Activated naive CD8-positive, alpha-beta T cell treated with anti-CD3 and anti-CD28 coated beads, Interleukin-2, amount 10 ng/mL, durations not matched to agents 7 days and 5 days (primary cell): ENCODE measurements at places on chromosomes 5 and 9. TPM values are rescaled to one million over a fixed set of nuclear protein-coding genes. Genes with fewer than 3 reads are reported as not detected.

PROB1 gene
- total RNA-seq, result 4.1 TPM

- no peak overlapping the region for H3K27ac ChIP-seq
- no peaks in the 10 kb centered on the region for H3K4me1 ChIP-seq
- no peaks in the 10 kb centered on the region for H3K27me3 ChIP-seq
- DNase-seq, result no peak
- no peak overlapping the region for H3K4me3 ChIP-seq
Measured at GRCh38 chr9:73845539-73845938, 651.6 kb upstream of the RORB start.

PCDHA10 gene
- total RNA-seq, result not detected

DNA sequence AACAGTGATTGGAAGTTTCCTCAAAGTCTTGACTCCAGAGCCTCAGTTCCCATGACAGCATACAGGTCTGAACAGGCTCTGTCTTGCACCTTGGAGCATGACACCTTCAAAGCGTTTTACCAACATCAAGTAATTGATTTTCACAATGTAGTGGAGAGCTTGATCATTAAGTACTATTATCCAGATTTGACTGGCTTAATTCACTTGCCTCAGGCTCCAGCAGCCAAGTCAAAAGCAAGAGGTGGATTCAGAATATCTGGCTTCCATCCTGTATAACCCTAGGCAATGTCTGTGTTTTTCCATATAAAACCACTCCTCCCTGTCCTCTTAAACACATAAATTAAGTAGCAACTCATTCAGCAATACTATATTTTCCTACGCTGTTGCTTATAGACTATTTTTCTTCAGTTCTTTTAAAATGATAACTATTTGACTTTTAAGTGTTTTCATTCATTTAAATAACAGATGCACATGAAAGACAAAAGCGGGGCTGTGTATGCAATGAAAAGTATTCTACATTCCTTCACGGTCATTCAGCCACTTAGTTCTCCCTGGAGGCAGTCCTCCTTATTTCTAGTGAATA is 150.8 kb upstream of the RANBP3L start:
- no peak overlapping the region for H3K27ac ChIP-seq
- no peak overlapping the region for H3K4me3 ChIP-seq
- H3K36me3 ChIP-seq, result no peaks in the 10 kb centered on the region
- DNase-seq, result no peak
- peaks cover 7% of the 10 kb centered on the region for H3K27me3 ChIP-seq
- H3K4me1 ChIP-seq, result no peaks in the 10 kb centered on the region

GRCh38 chr9:82729141-82729540 is 333.8 kb downstream of the RASEF start:
- no peaks in the 10 kb centered on the region for H3K4me1 ChIP-seq
- no peaks in the 10 kb centered on the region for H3K36me3 ChIP-seq
- no peaks in the 10 kb centered on the region for H3K27me3 ChIP-seq
- no peak overlapping the region for H3K27ac ChIP-seq
- H3K4me3 ChIP-seq, result no peak overlapping the region

- H3K4me1 ChIP-seq, result peaks cover 3% of the 10 kb centered on the region
- no peak overlapping the region for H3K4me3 ChIP-seq
- no peaks in the 10 kb centered on the region for H3K36me3 ChIP-seq
- no peak overlapping the region for H3K27ac ChIP-seq
- H3K27me3 ChIP-seq, result peaks cover 5% of the 10 kb centered on the region
- no peak for DNase-seq
Measured at GRCh38 chr9:15144622-15145061, 162.4 kb downstream of the TTC39B start.

DNA sequence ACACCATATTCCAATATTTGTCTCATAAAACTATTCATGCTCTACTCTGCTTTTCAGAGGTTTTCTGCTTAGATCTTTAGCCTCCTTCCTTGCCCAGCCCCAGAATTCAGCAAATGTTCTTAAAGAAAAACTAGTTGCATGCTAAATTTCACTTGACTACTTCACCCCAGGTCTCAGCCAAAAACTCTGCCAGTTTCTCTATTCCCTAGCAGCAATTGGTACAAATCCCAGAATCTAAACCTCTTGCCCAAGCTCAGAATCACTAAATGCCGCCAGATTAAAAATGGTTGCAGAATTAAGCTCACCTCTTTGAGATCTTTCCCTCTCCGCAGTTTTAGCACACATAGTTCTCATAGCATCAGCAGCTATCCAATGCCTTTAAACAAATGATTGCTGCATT is 331.2 kb upstream of the SMARCA2 start:
- no peaks in the 10 kb centered on the region for H3K36me3 ChIP-seq
- H3K4me1 ChIP-seq, result no peaks in the 10 kb centered on the region
- no peaks in the 10 kb centered on the region for H3K27me3 ChIP-seq
- no peak overlapping the region for H3K27ac ChIP-seq
- DNase-seq, result no peak

CDH9 gene
- not detected for total RNA-seq

PTCD2 gene
- total RNA-seq, result 9.8 TPM
